NCI-H1694 treated with DMSO at 0.1 percent for 48 hours (cell line): ENCODE measurements at places on chromosomes 1 and 21.

- peak; percentile 76 for DNase-seq
These were observed 50.8 kb downstream of the RHBG start for GRCh38 chr1:156419854-156420204.

DNA sequence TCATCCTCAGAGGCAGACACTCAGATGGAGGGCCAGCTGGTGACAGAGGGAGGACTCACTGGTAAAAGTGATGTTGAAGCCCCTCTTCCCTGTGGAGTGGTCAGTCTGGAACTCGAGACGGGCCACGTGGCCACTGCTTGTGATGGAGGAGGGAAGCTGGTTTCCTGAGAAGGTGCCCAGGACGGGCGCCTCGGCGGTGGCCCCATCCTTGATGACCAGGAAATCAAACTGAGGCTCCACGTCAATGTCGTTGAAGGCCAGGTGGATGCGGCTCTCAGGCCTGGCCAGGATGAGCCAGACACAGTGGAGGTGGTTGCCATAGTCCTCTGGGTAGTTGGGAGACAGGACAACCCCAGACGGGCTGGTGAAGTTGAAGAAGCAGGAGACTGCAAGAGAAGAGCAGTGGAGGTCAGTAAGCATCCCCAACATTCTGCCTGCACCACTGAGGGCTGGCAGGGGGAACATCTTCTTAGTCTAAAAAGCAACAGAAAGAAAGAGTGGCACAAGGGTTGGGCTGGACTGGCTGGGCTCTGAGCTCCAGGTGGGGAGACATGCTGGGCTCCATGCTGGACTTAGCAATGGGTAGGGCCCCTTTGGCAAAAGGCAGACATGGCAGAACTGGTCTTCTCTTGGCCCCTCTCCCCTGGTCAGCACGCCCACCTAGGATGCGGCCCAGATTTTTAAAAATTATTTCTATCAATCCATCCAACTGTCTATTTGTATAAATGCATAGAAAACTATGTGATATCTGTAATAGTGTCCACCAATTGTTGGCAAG, 120.5 kb upstream of the HMGB4 start:
- DNase-seq: no peak

- DNase-seq: no peak
These were observed 37.3 kb upstream of the HMGN1 start for GRCh38 chr21:39386194-39386593.

- DNase-seq: no peak
These were observed 6.3 kb downstream of the PTGFRN start for GRCh38 chr1:116916002-116916401.

GRCh38 chr1:214321705-214322453, 40.9 kb downstream of the SMYD2 start:
- no peak for DNase-seq

DNA sequence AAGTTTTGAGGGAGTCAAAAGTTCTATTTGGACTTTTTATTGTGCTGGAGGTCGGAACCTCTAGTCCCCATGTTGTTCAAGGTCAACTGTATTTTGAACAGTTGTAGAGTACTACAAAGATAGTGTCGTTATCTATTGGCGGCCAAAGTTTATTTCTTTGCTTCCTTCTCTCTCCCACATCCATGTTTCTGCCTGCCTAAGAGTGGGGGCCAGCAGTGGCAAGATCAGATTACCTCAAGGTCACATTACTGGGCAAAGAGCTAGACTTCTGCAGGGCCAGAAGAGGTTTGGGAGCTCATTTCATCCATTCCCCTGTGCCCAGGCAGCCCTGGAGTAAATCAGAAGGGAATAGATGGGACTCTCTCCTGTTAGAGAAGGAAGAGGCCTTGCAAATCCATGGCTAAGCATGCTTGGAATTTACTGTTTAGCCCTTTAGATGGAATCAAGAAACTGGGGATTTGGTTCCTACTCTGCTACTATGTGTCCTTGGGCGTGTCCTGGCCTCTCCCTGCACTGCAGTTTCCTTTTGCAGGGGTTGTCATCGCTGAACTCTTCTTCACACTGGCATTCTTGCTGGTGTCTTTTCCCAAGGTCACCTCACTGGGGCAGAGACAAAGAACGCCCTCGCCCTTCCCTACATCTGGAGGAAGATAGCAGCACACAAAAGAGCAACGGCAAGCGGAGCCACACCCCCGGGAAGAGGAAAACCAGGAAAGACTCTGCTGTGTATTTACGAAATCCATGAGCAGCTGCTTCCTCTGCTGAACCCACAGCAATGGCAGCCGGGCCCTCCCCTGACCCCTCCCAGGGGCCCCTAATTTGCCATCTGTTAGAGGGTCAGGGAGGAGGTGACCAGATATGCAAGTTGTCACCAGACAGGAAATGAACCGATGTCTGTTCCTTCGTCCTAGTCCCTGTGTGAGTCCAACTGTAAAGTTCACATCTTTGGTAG, 73.3 kb downstream of the PLPP3 start:
- no peak for DNase-seq

GRCh38 chr1:223012176-223012788, 130.8 kb downstream of the TLR5 start:
- DNase-seq: no peak

DNA sequence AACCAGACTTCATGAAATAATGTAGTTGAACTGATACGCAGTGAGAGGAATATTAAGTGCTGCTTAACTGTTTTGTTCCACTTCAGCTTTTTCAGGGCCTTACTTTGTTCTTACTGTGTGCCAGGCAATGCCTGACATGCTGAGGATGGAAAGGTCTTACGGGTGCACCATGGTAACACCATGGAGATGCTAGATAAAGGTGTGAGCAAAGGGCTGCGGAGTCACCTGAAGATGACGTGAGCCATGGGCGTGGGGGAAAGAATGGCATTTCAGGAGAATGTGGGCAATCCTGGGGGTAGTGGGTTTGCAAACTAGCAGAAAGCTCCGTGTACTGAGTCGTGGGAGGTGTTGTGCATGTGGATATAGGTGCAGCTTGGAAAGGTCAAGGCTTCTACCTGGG, 27.3 kb downstream of the MAN1C1 start:
- no peak for DNase-seq

GRCh38 chr21:15848634-15849560, 119.1 kb downstream of the USP25 start:
- DNase-seq: no peak

- no peak for DNase-seq
These were observed 53.8 kb downstream of the PLPP3 start for GRCh38 chr1:56525489-56526041.

DNA sequence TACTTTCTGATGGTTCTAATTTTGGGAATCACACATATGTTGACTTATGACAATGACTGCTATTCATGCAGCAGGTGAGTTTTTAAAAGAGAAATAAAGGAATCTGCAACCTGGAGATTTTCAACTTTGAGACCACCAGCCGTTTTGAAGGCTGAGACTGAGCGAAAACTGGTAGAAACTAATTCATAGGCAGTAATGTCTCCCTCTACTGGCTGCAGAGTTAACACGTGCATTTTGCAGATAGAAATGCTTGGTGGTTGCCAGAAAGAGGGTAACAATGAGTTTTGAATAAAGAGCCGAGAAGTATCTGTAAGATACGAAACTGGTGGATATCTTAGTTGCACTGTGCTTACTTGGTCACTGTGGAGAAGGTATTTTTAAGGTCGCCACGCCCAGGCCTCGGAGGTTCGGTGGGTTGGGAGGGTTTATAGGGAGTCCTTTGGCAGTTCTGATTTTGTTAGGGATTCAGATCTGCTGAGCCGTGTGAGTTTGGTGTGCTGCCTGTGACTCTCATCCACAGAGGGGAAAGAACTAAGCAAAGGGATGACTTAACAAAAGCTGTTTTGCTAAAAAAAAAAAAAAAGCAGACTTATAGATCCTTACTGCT, 83.0 kb downstream of the RYR2 start:
- DNase-seq: peak; percentile 6

- no peak for DNase-seq
These were observed 32.1 kb downstream of the IL12RB2 start for GRCh38 chr1:67339623-67340343.

DNA sequence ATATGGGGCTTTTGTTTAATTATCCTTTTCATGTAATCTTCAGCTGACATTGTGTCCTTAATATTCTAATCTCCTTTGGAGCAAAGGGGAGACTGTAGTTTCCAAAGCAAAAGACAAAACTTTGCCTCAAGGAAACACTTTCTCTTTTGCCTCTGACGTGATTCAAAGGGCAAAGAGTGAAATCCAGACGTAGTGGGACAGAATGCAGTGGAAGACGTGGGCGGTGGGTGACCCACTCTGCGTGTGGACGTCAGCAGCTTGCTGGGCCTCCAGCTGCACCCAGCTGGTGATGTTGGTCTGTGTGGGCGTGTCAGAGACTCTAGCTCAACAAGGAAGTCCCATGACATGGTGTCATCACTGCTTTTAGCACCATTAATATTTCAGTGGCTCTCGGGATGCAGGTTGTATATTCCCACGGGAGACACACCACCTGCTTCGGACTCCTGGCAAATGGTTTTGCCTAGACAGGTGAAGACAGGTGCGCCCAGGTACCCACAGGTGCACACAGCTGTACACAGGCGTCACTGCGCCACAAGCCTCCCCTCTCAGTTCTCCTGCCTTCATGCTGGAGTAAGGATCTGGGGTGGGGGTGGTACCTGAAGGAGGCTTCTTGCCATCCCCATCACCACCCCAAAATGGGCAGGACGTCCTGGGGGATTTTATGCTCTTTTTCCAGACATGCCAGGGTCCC, 292.1 kb upstream of the VAMP3 start:
- DNase-seq: no peak

DNA sequence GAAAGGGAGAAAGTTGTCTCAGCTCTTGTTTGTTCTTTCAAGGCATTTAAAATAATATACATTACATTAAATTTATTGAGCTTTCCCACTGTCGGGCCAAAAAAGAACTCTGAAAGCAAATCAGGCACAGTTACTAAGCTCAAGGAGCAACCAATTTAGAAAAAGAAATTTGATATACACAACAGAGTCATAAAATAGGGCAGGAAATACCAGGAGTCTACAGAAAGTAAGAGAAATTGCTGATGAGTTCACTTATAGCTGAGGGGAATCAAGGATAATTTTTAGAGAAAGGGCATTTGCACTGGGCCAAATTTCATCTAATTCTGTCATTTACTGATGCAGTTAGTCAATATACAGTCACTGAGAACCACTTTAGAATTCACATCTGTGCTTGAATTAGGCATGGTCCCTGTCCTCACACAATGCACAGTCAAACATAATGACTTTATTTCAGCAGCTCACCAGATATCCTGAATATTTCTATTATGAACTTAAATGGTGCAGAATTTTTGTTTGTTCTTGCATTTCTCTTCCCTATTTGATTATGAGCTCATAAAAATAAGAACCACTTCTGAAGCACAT, 249.6 kb upstream of the BEND5 start:
- DNase-seq: no peak

GRCh38 chr1:151952811-151953210, 40.8 kb downstream of the S100A10 start:
- no peak for DNase-seq

DNA sequence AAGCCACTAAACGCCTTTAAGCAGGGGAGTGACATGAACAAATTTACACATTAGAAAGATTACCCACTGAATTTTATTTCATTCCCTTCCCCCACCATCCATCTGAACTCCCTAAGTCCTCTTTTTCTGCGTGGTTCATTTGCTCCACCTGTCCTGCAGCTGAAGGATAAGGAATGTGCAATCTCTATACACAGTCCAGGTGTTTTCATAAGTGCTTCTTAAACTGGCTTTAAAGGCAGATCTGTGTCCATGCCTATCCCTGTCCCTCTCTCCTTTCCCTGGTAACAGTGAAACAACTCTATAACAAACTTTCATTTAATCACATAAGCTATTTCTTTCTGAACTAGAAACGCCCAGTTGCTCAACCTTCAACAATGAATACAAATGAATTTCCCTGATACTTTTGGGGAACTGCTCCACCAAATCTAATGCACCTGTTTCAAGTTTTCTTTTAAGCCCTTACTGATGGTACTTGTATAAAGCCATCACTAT, 8.4 kb downstream of the GSTM3 start:
- DNase-seq: no peak

- no peak for DNase-seq
These were observed 11.5 kb upstream of the THRAP3 start for GRCh38 chr1:36212782-36213181.

DNA sequence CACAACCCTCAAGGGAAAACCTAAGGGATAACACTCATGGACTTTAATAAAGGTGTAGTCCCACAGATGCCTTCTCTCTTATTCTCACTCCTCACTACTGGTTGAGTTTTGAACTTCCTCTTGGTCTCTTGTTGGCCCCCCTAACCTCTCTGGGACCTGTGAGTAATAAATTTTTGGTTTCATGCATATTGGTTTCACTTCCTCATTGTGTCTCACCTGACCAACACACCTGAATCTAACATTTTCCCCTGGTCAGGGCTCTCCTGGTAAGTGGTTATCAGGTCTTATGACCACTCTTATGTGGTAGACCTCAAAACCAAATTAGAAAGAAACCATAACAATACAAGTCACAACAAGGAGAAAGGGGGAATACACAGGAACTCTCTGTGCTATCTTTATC, 60.5 kb upstream of the PRMT6 start:
- no peak for DNase-seq

DNA sequence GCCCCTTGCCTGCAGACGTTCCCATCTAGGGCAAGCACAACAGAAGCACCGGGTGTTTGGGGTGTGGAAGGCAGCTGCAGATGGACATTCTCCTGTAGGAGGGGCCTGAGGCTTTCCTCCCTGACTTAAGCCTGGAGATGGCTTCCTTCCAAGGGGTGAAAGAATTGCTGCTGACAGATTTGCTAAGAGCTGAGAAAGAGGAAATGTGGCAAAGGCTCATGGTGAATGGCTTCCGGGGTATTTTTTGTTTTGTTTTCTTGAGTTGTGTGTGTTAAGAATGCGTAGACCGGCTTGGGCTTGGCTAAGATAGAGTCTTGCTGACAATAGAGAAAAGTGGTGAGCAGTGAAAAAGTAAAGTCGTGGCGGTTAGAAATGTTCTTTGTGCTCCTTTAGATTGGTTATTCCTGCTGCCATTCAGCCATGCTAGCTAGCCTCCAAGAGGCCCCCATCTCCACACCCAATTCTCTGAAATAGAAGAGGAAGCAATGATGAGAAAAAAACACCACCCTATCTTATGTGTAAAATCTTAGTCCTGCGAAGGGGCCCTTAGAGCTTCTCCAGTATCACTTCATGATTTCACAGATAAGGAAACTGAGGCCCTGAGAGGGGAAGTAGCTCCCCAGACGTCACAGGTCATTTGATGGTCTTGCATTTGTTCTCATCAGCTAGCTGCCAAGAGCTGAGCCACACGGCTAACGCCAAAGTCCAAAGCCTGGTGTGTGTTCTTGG, 36.9 kb downstream of the EIF2D start:
- DNase-seq: no peak

GRCh38 chr1:182261655-182262054, 129.9 kb downstream of the GLUL start:
- no peak for DNase-seq
